ENCODE measurements at places on chromosomes 4 and X.

GRCh38 chrX:72057331-72057730 lies 74.4 kb downstream of the RTL5 start:
- no peak for DNase-seq

GRCh38 chr4:110109455-110109854 lies 89.0 kb downstream of the ELOVL6 start:
- DNase-seq: no peak

DNA sequence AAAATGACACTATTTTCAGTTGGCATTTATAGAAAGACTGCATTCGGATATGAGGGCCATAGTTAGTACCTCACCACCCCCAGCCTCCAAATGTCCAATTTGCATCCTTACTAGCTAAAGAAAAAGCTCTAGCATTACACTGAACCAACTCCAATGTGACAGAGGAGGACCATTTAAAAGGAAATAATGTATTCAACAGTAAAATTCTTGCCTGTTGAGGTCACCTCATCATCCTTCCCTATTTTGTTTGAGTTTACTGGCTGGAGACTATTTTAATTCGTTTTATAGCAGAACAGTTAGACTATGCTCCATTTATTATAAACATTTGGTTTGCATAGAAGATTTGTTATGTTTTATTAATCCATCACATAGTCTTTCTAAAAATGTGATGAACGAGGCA lies 88.2 kb upstream of the PPARGC1A start:
- no peak for DNase-seq

DNA sequence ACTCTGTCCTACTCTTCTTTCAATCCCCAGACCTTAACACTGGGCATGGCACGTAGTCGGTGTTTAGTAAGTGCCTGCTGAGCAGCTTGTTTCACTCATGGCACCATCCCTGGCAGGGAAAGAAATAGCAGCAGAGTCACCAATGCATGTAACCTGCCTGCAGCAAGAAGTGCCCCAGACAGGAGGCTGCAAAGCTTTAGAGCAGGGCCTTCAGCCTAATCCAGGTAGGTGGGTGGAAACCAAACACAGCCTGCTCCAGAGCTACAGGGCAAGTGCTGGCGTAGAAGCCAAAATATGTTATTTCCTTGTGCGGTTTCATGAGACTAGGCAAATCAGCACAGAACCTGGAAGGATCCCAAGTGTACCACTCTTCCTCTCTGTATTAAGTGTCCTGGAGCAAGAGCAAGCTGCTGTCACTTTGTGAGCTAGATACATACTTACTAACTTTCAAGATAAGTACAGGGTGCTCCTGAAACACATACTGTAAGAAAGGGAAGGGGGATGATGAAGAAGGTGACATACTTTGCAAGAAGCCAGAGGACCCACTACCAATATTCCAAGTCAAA lies 5.5 kb downstream of the PROM1 start:
- no peak for DNase-seq

DNA sequence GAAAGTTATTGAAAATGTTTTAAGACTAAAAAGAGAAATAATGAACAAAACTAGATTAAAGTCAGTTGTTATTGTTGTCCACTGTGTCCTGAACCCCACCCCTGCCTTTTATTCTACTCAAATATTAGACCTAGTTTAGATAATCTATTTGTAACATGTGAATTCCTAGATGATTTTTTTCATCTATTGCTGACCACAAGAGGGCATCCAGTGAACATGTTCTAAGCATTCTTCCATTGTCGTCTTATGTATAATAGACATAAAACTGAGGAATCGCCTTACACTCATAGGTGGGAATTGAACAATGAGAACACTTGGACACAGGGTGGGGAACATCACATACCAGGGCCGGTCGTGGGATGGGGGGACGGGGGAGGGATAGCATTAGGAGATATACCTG lies 36.4 kb upstream of the HPRT1 start:
- DNase-seq: no peak

DNA sequence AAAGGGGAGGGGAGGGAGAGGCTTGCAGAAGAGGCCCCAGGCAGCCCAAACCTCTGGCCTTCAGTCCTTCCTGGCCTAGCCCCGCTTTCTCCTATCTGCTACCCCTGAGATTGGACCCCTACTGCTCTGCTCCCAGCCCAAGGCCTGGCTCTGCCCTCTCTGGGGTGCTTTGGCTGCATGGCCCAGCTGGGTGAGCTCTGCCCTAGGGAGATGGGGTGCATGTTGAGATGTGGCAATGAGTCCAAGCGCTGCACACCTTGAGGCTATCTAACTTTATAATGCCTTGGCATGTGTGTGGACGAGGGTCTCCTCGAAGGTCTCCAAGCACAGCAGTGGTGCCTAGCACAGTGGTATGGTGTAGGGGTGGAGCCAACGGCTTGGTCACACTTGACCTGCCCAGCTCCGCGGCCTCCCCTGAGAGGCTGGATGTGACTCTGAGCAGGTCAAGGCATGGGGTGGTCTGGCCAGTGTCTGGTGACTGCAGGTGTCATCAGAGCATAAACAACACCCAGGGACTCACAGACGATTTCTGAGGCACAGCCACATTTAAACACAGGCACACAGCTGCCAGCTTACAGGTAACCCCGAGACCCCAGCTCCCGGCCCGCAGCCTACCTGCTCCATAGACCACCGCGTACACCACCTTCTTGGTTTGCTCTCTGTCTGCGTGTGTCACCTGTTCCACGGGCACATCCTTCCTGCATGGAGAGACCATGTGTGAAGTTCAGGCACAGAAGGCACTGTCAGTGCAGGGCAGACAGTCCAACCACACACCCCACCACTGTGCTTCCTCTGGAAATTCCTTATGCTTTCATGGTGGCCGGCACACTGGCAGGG lies 36.3 kb downstream of the NAT8L start:
- DNase-seq: no peak

DNA sequence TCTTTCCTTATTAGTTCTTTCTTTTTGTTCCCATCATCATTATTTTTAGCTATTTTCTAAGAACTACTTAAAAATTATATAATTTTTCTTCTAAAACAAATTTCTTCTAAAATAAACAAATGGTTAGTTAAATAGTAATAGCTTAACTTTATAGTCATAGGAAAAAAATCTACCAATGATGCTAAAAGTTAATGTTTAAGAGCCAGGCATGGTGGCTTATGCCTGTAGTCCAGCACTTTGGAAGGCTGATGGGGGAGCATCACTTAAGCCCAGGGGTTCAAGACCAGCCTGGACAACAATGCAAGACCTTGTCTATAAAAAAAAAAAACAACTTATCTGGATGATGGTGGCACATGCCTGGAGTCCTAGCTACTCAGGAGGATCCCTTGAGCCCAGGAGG lies 127.1 kb upstream of the ANXA3 start:
- no peak for DNase-seq

DNA sequence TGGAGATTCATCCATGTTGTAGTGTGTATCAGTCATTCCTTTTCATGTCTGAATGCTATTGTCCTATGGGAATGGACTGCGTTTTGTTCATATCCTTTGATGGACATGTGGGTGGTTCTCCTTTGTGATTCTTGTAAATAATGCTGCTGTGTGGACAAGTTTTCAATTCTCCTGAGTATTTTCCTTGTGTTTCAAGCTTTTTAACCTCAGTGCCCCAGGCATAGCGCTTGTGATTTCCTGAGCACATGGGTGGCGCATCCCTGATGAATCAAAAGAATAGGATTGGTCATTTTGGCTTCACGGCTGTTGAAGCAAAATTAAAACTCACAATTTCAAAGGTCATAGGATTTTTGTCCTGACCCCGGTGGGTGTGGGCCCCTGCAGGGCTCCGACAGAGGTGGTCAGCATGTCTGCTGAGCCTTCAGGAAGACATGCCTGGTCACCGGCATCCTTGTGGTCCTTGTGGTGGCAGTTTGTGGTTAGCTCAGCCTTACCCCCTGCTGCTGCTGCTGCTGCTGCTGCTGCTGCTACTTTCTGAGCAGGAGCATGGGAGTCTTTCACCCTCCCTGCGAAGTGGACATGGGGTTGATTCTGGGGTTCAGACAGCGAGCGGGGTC lies 30.0 kb downstream of the SHROOM2 start:
- no peak for DNase-seq
